ENCODE measurements at places on chromosomes 16 and 17. TPM values are rescaled to one million over a fixed set of nuclear protein-coding genes. Genes with fewer than 3 reads are reported as not detected.

Gene NKD1
- 2.6 TPM for total RNA-seq

Gene NGFR
- total RNA-seq = 0.12 TPM

Gene SMIM5
- not detected for total RNA-seq

Gene DBNDD1
- 0.60 TPM for total RNA-seq

Gene ZMYND15
- total RNA-seq = not detected

Gene SCNN1B
- total RNA-seq = not detected

DNA sequence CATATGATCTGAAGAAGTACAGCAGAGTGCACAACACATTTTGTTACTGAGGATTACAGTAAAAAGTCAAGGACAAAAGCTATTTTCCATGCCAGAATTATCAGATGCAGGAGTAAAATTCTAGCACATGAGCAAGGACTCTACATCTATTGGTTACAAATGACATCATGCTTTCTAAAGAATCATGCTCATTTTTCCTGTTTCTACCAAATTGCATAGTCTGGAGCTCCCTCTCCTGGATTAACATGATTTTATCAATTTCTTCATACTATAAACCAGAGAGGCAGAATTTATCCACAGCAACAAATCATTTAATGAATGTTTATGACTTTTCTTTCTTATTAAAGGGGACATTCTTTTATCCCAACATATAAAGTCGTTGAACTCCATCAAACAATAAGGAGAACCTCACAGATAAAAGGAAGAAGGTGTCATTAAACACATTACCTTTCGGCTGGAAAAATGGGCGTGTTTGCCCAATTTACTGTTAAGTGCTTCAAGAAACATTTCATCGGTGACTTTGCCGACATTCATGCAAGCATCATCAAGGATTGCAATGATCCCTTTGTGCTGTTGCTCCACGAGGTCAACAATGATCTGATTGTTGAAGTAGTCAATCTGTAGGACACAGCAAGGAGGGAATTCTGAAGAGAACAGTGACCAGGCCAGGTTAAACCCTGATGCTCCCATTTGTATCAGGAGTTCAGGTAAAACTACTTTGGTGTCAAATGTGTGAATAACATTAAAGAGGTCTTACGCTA lies 121.7 kb downstream of the MYO1D start:
- H3K27ac ChIP-seq = no peak overlapping the region
- DNase-seq = no peak
- H3K4me3 ChIP-seq = no peak overlapping the region
- no peaks in the 10 kb centered on the region for H3K36me3 ChIP-seq

DNA sequence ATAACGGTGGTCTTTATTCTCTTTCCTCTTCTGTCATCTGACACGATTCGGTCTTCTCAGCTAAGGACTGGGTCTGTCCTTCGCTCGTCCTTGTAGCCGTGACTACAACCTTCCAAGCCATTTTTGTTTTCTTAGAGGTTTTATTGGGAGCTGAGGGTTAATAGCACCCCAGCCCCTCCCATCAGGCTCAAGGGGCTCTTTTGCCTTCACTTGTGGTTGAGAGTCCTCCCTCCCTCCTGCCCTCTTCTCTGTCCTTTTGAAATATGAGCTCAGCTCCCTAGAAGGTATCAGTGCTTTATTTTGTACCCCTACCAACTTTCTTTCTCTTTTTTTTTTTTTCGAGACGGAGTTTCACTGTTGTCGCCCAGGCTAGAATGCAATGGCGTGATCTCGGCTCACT lies 24.7 kb downstream of the SOCS3 start:
- H3K27me3 ChIP-seq = no peaks in the 10 kb centered on the region
- H3K27ac ChIP-seq = no peak overlapping the region
- H3K4me1 ChIP-seq = peaks cover 47% of the 10 kb centered on the region
- H3K36me3 ChIP-seq = no peaks in the 10 kb centered on the region

DNA sequence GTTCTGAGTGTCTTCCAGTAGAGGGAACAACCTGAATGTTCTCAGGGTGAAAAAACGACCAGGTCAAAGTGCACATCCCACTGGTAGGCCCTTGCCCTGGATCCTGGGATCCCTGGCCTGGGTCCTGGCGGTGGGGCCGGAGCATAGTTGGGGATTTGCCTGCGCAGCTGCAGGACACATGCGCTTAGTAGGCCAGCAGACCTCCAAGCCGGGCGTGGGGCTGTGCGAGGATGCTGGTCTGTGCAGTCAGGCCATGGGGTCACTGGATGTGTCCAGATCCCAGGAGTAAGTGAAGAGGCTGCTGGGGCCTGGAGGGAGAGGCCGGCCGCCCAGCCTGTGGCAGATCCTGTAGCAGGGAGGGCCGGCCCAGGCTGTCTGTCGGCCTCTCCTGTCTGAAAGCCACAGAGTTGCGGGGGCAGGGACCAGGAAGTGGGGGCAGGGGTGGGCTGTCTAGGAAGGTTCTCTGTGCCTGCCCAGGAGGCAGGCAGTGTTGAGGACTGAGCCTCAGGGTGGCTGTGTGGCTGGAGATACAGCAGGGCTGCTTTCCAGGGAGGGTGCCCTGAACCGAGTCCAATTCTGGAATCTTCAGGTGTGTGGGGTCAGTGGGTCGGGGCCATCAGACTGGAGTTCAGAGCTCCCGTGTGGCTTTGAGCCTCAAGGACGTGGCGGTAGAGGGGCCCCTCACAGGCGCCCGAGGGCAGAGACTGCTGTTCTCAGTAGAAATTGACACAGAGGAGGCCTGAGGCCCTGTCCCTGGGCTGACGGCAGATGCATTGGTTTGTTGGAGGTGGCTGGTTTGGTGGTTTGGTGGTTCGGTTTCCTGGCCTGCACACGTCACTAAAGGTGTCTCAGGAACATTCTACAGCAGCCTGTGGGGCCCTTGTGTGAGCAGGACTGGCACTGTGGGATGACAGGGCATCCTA lies 17.2 kb upstream of the NUDT16L1 start:
- peaks cover 7% of the 10 kb centered on the region for H3K36me3 ChIP-seq
- peak overlapping the region; percentile 96 for H3K27ac ChIP-seq
- H3K4me1 ChIP-seq = peaks cover 21% of the 10 kb centered on the region
- peak overlapping the region; percentile 53 for H3K4me3 ChIP-seq

DNA sequence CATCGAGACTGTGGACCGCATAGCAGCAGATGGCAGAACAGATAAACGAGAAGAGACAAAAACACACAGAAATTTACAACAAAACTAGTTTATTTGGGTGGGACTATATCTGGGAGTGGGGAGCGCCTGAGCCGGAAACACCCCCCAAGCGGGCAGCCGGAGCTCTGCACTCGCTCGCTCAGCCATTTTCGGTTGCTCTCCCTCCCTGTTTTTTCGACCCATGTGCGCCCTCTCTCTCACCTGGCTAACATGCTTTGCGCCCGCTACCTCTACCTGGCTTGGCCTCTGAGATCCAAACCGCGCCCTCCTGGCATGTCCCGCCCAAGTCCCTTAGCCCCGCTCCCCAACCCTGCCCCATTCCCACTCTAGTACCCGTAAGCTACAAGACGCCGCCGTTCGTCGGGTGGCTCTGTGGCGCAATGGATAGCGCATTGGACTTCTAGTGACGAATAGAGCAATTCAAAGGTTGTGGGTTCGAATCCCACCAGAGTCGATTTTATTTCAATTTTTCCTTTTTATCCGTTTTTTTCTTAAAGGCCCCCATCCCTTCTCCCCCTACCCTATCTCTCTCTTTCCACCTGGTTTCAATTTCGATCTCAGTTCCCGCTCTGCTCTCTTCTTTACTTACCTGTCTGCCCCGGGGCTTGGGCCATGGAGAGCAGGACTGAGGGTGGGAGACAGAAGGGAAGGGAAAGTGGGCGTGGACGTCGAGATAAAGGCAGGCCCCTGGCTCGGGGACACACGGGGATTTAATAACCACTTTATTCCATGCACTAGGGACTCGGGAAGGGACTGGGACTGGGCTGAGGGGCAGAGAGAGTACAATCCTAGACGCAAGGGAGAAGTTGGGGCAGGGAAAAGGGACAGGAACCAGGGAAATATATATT lies 2.4 kb upstream of the ALOXE3 start:
- peak overlapping the region; percentile 84 for H3K4me3 ChIP-seq
- peak; percentile 89 for DNase-seq

- no peak for DNase-seq
- peaks cover 4% of the 10 kb centered on the region for H3K27me3 ChIP-seq
- H3K36me3 ChIP-seq = no peaks in the 10 kb centered on the region
- no peaks in the 10 kb centered on the region for H3K4me1 ChIP-seq
- H3K4me3 ChIP-seq = no peak overlapping the region
- H3K27ac ChIP-seq = no peak overlapping the region
Observed at GRCh38 chr17:50575581-50576210, 15.2 kb downstream of the CACNA1G start.

GRCh38 chr16:67672306-67672705 lies 5.7 kb downstream of the C16orf86 start:
- peaks cover 7% of the 10 kb centered on the region for H3K4me1 ChIP-seq
- no peaks in the 10 kb centered on the region for H3K36me3 ChIP-seq
- H3K27ac ChIP-seq = no peak overlapping the region
- no peak overlapping the region for H3K4me3 ChIP-seq
- no peak for DNase-seq

DNA sequence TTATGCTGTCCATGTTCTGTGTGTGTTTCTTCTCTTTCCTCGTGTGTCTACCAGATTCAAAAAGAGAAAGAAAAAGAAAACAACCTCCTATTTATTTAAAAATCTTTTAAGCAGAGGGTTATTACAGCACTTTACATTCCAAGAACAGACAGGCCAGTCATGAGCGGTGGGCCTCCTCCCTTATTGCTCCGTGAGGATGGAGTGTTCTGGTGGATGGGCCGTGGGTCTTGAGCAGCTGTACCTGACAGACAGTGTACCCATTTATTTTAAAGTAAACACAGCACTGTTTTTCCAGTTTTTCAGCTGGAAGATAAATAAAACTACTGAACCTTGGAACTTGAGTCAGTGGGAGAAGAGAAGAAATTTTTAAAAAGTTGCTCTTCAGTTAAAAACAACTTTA lies 52.4 kb downstream of the WWP2 start:
- H3K4me1 ChIP-seq = no peaks in the 10 kb centered on the region
- no peak overlapping the region for H3K4me3 ChIP-seq
- peaks cover 23% of the 10 kb centered on the region for H3K36me3 ChIP-seq
- no peaks in the 10 kb centered on the region for H3K27me3 ChIP-seq
- H3K27ac ChIP-seq = no peak overlapping the region
- DNase-seq = no peak

DNA sequence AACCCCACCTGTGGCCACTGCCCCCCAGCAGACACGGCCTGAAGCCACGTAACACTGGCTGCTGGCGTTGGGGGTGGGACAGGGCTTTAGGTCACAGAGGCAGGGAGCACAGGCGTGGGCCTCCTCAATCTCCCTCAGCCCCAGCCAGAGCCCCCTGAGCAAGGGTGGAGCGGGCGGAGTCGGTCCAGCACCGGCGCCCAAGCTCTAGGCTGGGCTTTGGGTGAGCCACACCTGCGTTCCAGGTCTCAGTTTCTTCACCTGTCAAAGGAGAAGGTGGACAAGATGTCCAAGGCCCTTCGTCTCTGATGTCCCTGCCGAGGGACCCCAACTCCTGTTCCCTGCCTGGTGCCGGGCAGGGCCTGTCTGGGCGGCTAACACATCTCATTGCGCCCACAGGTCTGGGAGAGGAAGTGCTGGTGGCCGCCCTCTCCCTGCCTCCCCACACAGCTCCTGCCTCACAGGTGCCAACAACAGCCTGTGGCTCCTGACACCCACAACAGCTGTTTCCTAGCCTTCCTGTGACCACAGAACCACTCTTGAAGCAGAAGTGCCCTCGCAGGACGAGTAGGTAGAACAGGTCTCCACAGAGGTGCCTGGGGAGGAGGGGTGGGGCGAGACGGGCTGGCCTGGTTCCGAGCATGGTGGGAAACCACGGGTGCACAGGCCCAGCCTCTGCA lies 12.0 kb downstream of the FAM83G start:
- no peak for DNase-seq
- no peaks in the 10 kb centered on the region for H3K27me3 ChIP-seq
- peaks cover 32% of the 10 kb centered on the region for H3K36me3 ChIP-seq
- H3K4me1 ChIP-seq = peaks cover 20% of the 10 kb centered on the region
- H3K4me3 ChIP-seq = no peak overlapping the region

- H3K36me3 ChIP-seq = no peaks in the 10 kb centered on the region
- no peak overlapping the region for H3K4me3 ChIP-seq
- no peaks in the 10 kb centered on the region for H3K4me1 ChIP-seq
- H3K27ac ChIP-seq = no peak overlapping the region
- peaks cover 47% of the 10 kb centered on the region for H3K27me3 ChIP-seq
Observed at GRCh38 chr17:6257336-6257735, 177.6 kb downstream of the AIPL1 start.

DNA sequence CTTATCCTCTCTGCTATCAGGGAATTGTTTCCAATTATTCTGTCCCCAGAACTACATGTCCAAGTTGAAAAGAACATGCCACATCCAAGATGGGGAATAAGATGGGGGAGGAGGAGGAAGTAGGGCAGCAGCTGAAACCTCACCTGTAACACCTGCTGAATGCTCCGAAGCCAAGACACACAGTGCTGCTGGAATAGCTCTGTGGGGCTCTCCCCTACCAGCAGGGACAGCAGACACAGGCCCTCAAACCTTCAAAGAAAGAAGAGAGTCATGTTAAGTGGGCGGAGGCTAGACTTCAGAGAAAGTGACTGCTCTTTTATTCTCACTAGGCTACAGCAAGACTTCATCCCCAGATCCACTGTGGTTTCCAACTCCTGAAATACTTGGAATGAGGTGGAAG lies 13.2 kb downstream of the PELP1 start:
- H3K4me3 ChIP-seq = no peak overlapping the region
- peaks cover 45% of the 10 kb centered on the region for H3K36me3 ChIP-seq
- H3K27me3 ChIP-seq = no peaks in the 10 kb centered on the region
- H3K27ac ChIP-seq = no peak overlapping the region

- H3K4me1 ChIP-seq = peaks cover 37% of the 10 kb centered on the region
- DNase-seq = peak; percentile 30
- no peak overlapping the region for H3K27ac ChIP-seq
- H3K36me3 ChIP-seq = peaks cover 3% of the 10 kb centered on the region
- H3K27me3 ChIP-seq = no peaks in the 10 kb centered on the region
- H3K4me3 ChIP-seq = no peak overlapping the region
Observed at GRCh38 chr16:17451843-17452242, 18.9 kb downstream of the XYLT1 start.

- H3K4me1 ChIP-seq = peaks cover 73% of the 10 kb centered on the region
- peak; percentile 30 for DNase-seq
- no peak overlapping the region for H3K4me3 ChIP-seq
Observed at GRCh38 chr17:66450008-66450851, 147.8 kb downstream of the PRKCA start.

DNA sequence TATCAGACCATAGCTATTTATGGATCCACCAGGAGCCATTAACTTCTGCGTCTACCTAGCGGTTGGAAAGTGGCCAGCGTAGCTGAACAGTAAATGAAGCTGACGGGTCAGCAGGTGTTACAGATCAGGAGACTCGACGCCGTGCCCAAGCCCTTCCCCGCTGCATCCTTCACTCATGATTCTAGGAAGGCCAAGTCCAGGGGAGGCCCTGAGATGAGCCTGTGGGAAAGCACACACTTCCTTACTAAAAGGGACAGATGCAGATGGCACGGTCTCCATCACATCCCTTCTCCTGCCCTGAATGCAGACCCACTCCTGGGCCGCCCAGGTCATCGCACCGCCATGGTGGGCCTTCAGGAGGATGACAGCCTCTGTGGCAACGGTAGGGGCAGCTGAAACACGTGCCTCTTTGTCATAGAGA lies 67.7 kb upstream of the DNAH17 start:
- peaks cover 2% of the 10 kb centered on the region for H3K36me3 ChIP-seq
- no peaks in the 10 kb centered on the region for H3K27me3 ChIP-seq
- no peak overlapping the region for H3K27ac ChIP-seq

Data from activated naive CD4-positive, alpha-beta T cell treated with anti-CD3 and anti-CD28 coated beads for 36 hours (primary cell).